NCI-H510A treated with DMSO at 0.1 percent for 48 hours (cell line): ENCODE measurements at places on chromosomes 4 and X.

DNA sequence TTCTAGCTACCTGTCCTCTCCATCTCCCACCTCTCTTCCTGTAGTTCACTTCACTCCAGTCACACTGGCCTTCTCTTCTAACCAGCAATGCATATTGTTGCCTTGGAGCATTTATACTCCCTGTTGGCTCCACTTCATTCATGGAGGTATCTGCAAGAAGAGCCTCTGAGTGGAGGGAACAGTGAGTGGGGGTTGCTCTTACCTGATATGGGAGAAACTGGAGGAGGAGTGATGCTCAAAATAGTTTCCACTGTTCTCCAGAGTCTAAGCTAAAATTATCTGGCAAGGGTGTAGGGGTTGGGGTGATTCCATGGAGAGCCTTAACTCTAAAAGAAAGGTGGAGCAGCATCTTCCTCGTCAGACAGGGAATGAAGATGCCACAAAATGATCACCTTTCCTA is 28.9 kb upstream of the DDX53 start:
- no peak for DNase-seq

- DNase-seq = no peak
These were observed 47.2 kb downstream of the MAOA start for GRCh38 chrX:43703211-43703791.

DNA sequence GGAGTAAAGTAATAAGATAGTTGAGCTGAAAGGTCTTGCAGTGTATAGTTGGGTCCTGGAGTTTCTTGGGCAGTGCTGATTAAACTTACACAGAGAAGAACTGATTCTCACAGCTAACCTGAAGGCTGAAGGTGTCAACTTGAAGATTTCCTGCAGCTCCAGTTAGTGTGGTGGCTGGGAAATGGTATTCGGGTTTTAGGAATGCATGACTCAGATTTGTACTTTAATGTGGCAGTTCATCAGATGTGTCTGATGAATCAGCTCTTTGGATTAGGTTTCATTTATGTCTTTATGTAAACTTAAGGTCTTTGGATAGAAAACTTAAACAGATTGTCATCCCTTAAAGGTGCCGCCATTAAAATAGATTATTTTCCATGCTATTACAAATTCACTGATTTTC is 200.0 kb downstream of the IL1RAPL1 start:
- no peak for DNase-seq

DNA sequence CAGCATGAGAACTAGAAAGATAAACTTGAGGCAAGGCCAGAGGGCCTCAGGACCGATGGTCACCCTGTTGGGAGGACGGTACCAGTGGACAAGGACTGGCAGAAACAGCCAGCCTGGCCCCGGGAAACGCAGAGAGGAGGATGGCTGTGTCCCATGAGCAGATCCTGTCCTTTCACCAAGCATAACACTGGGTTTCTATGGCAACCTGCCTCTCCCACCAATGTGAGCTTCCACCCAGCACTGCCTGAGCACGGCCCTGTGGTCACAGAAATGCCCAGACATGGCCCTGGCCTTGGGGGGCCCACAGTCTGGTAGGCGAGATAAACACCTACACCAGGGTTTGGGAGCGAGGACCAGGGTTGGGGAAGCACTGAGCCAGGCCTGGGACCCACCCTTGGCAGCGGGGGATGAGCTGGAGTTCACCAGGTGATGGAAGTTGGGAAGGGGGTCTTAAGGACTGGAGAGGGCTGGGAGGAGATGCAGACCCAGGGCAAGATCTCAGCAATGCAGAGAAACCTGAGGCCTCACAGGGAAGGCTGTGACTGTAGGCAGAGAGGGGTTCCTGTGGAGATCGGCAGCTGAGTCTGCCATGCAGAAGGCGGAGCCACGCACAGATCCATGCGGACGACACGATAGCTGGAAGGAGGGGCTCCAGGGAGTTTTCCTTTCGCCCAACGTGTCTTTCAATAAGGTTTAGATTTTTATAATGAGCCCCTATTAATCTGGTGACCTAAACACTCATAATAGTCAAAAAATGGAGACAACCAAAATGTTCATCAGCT is 32.7 kb upstream of the CRMP1 start:
- DNase-seq = no peak

DNA sequence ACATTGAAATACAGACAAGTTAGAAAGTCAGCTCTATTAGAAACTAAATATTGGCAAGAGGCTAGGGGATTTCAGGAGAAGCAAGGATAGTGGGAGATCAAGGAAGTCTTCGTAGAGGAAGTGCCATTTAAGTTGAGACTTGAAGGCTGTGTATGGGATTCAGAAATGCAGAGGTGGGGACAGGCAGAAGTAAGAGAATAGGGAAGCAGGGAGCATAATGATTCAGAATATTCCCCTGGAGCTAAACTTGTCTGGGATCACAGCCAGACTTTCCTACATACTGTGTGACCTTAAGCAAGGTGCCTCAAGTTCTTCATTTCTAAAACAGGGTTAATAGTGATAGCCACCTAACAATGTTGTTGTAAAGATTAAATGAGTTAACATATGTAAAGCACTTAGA is 108.8 kb downstream of the DDIT4L start:
- DNase-seq = no peak
